ENCODE measurements at places on chromosomes 5 and 9. TPM values are rescaled to one million over a fixed set of nuclear protein-coding genes. Genes with fewer than 3 reads are reported as not detected.

Gene CDC37L1
- 20.7 TPM for total RNA-seq

Gene ELOVL7
- 37.3 TPM for total RNA-seq

Gene ZDHHC21
- total RNA-seq = 3.9 TPM

Gene GFI1B
- total RNA-seq = not detected

Gene SPATA31A3
- 0.20 TPM for total RNA-seq

Gene TAF11L10
- total RNA-seq = not detected

Gene GPR150
- not detected for total RNA-seq

Gene FIBCD1
- 2.4 TPM for total RNA-seq

Gene OTP
- total RNA-seq = not detected

DNA sequence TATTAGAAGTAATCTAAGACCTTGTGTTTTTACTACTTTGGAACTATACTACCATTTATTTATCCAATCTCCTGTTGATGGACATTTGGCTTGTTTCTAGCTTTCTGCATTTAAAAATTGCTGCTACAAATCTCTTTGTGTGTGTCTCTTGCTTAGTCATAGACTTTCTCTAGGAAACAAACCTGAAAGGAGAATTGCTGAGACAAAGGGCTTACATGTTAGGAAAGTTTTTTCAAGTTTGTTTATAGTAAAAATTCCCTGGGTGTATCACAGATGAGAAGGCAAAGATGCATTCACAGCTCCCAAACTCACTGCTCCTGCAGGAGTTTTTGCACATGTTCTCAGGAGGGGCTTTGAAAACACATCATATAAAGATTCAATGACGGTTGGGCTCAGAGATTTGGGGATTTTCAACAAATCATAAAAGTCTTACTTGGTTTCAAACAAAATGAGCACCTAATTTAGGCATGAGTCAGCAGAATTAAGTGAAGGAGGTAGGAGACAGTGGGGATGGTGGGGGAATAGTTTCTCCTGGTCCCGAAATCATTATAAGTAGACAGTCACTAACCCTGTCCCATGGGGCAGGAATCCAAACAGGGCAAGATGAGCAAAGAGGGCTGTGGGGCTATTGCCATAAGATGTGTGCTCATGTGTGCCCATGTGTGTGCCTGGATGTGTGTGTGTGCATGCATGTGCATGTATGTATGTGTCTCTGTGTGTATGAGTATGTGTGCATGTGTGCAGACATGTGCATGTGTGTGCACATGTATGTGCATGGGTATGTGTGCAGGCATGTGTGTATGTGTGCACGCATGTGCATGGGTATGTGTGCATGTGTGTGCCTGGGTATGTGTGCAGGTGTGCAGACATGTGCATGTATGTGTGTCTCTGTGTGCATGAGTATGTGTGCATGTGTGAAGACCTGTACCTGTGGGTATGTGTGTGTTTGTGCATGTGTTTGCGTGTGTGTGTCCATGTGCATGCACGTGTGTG is 43.4 kb upstream of the S1PR3 start:
- no peak for DNase-seq

DNA sequence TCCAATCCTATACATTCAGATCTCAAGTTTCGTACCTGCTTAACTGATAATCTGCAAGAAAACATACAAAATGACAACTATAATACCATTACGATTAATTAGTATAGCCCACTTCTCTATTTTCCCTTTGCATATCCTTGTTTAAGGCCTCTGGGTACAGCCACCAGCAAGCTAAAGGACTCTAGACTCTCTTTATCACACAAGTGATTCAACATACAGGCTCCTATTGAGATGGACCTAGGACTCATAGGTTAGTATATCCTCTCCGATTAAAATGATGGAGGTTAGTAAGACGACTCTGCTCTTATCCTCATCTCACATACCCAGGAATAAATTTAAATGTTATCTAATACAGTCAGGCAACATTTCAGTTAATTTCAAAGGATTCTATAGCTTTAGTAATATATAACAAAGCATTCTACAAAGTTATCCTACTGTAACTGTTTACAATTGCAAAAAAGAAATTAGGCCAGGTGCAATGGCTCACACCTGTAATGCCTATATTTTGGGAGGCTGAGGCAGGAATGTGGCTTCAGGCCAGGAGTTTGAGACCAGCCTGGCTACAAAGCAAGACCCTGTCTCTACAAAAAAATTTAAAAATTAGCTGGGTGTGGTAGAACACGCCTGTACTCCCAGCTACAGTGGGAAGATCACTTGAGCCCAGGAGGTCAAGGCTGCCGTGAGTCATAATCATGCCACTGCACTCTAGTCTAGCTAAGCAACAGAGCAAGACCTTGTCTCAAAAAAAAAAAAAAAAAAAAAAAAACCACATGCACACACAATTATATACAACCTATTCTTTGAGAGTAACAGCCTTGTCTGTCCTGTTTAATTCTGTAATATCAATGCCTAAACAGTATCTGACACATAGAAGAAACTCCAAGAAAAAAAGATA is 15.4 kb downstream of the HAUS6 start:
- DNase-seq = no peak

GRCh38 chr9:34271265-34272006 is 57.6 kb downstream of the KIF24 start:
- DNase-seq = no peak

GRCh38 chr9:112203536-112203935 is 28.4 kb upstream of the SUSD1 start:
- DNase-seq = no peak

DNA sequence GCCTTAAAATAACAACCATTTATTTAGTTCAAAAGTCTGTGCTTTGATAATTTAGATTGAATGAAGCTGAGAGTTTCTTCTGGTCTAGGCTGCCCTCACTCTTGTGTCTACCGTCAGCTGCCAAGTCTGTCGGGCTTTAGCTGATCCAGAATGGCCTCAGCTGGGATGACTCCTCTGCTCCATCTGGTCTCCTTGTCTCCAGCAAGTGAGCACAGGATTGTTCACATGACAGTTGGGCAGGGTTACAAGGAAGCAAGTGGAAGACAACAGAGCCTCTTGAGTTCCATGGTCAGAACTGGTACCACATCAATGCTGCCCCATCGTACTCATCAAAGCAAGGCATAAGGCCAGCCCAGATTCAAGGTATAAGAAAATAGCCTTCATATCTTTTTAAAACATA is 9.0 kb downstream of the HTR1A start:
- DNase-seq = peak; percentile 45

GRCh38 chr9:110440172-110440571 is 102.5 kb upstream of the TXNDC8 start:
- DNase-seq = peak; percentile 32

GRCh38 chr9:92974761-92975755 is 27.7 kb downstream of the FGD3 start:
- DNase-seq = no peak

- no peak for DNase-seq
These were observed 234.8 kb downstream of the AUH start for GRCh38 chr9:91126761-91127445.

GRCh38 chr5:123721675-123722276 is 209.8 kb downstream of the CSNK1G3 start:
- no peak for DNase-seq

GRCh38 chr5:106521701-106522100 is 1149.0 kb downstream of the EFNA5 start:
- DNase-seq = peak; percentile 14

DNA sequence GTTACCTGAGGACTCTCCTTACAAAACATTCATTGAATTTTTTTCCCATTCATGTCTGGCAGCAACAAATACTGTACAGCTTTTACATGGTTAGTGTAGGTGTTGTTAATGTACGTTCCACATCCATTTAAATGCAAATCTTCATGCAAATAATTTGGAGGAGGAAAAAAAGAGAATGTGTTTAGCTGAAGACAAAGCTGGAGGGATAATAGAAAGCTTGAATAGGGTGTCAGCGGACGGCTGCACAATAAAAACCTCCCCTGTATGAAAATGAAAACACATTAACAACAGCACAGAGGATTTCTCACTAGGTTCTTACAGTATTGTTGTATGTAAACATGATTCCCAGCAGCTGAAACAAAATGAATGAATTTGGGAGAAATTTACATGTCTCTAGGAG is 231.5 kb downstream of the ZNF608 start:
- no peak for DNase-seq

DNA sequence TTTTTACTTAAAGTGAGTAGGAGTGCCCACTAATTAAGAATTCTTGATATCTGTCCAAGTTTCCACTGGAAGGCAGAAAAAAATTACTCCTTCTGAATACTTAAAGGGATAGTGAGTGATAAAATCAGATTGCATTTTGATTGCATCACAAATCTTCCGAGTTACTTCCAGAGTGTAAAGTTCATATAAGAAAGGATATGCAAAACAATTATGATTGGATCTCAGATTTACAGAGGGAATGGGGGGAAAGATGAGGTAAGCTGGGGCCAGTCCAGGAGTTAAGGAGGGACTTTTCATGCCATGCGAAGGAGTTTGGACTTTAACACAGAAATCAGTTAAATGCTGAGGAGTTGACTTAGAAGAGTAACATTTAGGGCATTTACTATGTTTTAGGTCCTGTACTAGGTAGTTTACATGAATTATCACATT is 9.3 kb upstream of the RNF145 start:
- no peak for DNase-seq

DNA sequence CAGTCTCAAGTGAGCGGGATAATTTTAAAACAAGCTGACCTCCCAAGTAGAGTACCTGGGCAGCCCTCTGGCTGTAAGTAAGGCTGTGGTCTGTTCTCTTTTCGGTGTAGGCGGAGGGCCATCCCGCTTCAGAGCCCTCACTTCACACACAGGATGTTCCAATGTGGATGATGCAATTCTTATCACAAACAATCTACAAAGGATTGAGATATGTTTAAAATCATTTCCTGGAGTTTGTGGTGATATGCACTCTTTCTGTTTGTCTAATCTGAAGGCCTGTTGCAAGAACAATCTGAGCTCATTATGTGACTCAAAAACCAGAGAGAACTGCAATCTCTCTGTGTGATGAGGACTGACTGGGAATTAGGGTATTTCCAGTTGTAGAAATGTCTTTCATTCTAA is 42.5 kb downstream of the ITGA2 start:
- no peak for DNase-seq

- DNase-seq = no peak
These were observed 643.6 kb upstream of the RORB start for GRCh38 chr9:73853549-73853948.

DNA sequence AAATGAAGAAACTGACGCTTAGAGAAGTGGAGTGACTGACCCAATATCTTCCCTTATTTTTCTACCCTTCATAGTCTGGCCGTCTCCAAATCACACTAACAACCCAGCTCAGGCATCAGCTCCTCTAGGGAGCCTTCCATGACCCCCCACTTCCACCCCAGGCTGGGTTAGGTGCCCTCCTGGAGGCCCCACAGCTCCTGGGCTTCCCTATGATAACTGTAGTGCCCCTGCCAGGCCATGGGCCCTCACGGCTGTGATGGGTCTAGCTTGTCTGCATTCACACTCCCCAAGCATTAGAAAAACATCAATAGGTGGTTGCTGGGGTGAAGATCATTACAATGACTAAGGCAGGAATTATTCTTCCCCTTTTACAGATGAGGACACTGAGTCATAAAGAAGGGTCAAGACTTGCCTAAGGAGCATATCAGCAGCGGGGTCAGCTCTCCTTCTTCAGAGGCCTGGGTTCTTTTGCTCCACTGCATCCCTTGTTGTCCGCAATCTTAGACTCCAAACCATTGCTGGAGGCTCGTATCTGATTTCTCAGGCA is 7.3 kb downstream of the CORO2A start:
- DNase-seq = no peak

DNA sequence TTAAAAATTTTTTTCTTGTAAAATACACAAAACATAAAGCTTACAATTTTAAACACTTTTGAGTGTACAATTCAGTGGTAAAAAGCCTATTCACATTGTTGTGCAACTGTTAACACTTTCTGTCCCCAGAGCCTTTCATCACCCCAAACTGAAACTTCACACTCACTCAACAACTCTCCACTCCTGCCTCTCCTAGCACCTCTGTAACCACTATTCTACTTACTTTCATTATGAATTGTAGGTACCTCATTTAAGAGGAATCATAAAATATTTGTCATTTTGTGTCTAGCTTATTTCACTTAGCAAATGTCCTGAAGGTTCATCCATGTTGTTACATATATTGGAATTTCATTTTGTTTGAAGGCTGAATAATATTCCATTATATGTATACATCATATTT is 4.3 kb upstream of the ZNF510 start:
- DNase-seq = no peak

DNA sequence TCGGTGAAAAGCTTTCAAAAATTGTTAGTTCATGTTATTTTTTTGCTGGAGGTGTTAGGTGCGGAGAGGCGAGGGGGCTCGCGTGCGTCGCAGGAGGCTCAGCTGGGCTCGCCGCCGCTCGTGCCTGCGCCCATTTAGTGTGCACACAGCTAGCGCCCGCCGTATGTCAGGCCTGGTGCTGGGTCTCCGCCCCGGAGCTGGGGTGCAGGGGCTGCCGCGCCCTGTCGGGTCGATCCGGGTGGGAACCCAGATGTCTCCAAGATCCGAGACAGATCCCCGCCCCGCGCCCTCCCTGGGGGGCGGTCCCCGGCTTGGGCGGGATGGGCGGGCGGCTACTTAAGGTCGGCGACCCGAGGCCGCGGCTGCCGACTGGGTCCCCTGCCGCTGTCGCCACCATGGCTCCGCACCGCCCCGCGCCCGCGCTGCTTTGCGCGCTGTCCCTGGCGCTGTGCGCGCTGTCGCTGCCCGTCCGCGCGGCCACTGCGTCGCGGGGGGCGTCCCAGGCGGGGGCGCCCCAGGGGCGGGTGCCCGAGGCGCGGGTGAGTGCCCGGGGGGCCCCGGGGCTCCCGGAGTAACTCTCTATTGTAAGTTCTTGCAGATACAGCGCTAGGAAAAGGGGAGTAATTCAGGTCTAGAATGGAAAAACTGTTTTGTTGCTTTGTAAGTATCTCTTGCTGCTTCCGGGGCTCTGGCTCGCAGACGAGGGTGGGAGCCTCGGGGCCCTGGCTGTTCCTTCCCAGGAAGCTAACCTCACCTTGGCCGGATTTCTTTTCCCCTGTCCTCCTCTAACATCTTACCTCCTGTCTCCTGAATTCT is 31.7 kb downstream of the GSN start:
- no peak for DNase-seq

GRCh38 chr9:100030548-100030947 is 68.3 kb downstream of the ERP44 start:
- DNase-seq = no peak

- DNase-seq = peak; percentile 66
These were observed 133.7 kb downstream of the GABRB2 start for GRCh38 chr5:161412792-161413191.

DNA sequence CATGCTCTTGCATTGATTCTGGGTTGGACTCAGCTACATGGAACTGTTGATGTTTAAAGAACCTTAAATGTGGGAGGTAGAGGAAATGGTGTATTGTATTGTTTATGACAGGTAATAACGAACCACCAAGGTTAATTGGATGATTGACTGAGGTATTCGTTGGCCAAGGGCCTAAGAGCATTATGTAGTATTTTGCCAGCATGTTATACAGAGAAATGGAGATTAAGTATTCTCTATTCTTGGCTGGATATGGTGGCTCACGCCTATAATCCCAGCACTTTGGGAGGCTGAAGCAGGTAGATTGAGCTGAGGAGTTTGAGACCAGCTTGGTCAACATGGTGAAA is 59.0 kb upstream of the CDK20 start:
- DNase-seq = no peak

Data from G401 (cell line).